Activated CD4-positive, alpha-beta T cell treated with anti-CD3 and anti-CD28 coated beads for 4 hours (primary cell): ENCODE measurements at places on chromosomes 5 and 9.
A peak's percentile ranks its signal among the peaks of the same experiment; 100 is the strongest.

DNA sequence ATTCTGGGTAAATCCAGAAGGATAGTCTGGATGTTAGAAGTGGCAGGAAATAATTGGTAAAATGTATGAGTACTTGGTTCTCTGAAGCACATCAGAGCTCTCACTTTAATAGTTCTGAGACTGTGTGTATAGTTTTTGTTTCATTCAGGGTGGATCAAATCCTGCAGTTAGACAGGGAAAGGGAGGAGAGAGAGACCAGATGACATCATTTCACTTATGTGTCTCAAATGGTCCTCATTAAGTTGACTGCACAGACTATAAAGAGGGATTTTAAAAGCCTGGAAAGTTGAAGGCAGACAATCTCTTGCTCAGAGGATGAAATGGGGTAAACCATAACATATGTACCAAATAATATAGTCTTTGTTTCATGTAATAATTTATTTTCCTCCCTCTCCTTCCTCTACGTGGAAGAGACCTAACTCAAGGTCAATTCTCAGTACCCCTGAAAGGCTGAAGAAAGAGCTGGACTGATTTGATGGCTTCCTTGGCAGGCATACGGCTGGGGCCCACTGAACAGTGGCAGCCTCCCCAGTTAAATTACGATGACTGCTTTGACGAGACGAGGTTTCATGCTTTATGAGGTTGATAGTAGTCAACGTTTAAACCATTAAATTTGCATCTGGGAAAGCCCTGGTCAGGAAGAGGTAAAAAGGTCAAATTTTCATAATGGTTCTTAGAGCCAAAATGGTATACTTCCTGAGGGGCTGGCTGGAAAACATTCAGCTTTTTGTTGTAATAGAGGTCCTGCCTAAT is 395.1 kb upstream of the RPS23 start:
- no peak for DNase-seq

DNA sequence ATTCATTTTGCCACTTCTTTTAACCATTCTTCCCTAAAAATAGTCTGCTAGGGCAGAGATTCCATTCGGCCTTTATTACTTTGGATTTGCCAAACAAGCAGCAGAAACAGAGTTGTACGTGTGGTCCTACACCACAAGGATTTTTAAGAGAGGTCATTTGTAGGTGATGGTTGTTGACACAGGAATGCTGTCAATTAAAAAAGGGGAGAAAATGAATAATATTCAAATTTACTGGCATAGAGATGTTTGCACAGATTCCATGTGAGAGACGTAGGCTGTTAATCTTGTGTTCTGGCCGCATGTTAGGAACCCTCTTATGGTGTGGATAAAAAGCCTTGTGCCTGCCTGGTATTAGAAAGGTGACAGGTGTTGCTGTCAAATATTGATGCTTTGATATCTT is 34.9 kb downstream of the TRIO start:
- no peak for DNase-seq

DNA sequence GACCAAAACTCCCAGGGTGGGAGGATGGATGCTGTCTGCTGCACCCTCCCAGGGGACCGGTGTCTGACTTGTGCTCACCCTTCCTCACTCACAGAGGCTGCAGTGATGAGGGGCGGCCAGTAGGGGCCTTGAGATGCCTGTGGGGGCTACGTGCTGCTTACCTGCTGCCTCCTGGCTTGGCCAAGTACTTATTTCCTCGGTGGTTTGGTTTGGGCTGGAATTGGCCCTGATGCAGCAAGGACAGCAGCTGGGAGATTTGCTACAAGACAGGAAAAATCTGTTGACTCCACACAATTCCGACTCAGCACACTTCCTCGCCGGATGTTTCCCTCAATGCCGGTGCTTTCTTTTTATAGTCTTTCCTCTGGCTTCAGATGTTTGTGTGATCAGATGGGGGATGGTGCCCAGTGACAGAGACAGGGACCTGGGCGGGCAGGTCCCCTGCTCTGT is 6.6 kb downstream of the PCDH12 start:
- DNase-seq, result peak; percentile 23

- DNase-seq, result no peak
Observed at GRCh38 chr5:122981846-122982245, 54.7 kb downstream of the PPIC start.

- DNase-seq, result no peak
Observed at GRCh38 chr9:79902825-79903600, 331.2 kb downstream of the TLE4 start.

- no peak for DNase-seq
Observed at GRCh38 chr5:67610186-67610912, 413.8 kb upstream of the CD180 start.

DNA sequence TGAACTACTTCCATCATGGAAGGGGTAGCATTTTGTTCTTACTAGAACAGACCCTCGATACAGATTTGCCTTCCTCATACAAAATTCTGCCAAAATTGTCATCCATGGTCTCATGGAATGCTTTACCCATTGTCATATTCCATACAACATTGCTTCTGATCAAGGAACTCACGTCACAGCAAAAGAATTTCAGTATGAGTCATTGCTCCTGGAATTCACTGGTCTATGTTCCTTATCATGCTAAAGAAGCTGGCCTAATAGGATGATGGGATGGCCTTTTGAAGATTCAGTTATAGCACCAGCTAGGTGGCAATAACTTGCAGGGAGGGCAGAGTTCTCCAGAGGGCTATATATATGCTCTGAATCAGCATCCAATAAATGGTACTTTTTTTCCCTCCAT is 18.2 kb upstream of the FNIP1 start:
- DNase-seq, result no peak
